ENCODE measurements at places on chromosomes 3 and 15.

GRCh38 chr15:55884223-55884622 is 109.2 kb downstream of the NEDD4 start:
- no peak for DNase-seq

- no peak for DNase-seq
Observed at GRCh38 chr3:16790432-16791400, 94.0 kb upstream of the PLCL2 start.

- DNase-seq: no peak
Observed at GRCh38 chr15:91592567-91592966, 260.9 kb upstream of the SLCO3A1 start.

DNA sequence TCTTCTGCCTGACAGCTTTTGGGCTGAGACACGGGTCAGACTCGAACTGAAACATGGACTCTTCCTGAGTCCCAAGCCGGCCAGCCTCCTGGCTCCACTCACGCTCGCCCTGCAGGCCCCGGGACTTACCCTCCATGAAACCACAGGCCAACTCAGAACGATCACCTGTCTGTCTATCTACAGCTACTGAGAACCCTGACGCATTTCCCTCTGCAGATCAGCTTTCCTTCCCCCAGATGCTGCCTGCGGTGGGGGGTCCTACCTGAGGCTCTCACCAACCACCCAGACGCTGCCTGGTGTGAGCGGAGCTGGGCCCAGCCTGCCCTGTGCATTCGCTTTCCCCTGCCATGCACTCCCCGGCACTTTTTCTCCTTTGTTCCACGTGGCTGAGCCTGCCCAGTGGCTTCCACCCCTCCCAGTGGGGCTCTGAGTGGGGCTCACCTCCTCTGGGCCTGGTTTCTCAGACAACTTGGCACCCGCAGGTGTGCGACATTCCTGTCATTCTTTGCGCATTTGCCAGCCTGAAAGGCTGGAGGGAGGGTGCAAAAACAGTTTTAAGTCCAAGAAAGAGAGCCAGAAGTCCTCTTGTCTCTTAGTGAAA is 60.2 kb downstream of the PLXNA1 start:
- no peak for DNase-seq

DNA sequence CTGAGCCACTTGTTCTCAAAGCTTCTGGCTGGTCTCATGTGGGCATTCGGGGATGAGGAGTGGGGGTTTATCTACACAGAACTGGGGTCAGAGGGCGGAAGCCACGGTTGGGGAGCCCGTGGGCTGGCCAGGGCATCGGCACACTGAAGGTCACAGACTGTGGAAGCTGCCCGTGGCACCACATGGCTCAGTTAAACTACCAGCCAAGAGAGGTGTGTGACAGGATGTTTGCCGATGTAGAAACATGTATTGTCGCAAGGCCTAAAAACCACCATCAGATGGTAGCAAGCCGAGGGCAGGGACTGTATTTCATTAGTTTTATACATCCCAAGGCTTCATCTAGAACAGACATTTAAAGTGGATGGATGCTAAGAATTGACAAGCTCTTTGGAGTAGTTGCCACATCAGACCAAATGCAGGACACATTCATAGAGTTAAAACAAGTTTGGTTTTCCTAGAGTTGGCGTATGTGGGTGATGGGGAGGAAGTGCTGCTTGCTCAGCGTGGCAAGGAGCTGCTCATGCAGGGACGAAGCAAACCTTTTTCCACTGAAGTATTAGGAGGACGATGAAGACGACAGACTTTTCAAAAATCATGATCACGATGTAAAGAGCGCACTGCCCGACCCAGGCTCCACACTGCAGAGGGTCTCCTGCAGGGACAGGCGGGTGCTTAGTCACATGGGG is 9.6 kb upstream of the MUSTN1 start:
- DNase-seq: no peak

GRCh38 chr15:64161688-64162477 is 939 bp downstream of the PPIB start:
- DNase-seq: no peak

DNA sequence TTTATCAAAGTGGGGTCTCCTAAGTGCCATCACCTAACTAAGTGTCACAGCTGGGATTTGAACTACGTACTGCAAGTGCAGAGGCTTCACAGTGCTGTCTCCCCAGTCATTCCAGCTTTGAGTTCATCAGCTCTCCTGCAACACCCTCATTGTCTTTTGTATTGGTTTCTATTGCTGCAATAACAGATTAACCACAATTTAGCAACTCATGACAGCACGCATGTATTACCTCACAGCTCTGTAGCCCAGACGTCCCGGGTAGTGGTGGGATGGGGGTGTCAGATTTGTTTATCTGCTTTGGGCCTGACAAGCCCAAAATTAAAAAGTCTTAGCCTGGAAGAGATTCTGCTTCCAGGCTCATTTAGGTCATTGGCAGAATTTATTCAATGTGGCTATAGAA is 220.5 kb upstream of the LRRN1 start:
- DNase-seq: no peak

DNA sequence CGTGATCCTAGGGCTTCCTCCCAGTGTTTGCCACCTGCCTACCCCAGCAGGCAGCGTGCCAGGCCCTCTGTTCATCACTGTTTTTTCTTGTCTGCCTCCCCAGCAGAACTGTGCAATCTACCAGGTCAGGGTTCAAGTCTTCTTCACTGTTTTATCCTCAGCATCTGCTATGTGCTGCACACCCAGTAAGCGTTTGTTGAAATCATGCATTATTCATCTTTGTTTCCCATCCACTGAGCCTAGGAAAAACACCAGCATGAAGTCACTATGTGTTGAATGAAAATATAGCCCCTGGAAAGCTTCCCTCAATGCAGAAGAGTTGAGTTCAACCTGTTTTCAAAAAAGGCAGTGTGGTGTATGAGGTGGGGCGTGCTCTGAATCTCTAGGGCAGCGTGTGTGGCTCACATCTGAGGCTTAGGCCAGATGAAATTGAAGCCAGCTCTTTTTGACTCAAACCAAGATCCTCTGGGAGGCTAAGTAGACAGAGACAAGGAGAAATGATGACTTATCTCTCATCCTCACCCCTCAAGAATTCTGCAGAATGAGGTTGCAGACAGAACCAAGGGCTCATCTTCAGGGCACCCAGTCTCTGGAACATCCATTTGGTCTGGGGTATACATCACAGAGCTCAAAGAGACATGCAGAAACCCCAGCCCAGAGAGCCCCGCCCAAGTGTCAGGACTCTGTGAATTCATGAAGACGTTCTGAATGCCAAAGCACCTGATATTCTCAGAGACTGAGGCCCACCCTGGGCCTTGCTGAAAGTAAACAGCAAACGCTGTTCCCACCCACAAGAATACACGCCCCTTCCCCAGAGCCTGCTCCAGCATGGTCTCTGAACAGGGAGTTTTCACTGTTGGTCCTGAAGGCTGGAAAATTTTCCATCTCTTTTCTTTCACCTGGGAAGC is 5.7 kb upstream of the CAV3 start:
- no peak for DNase-seq

GRCh38 chr15:80418892-80419537 is 14.8 kb downstream of the ARNT2 start:
- DNase-seq: no peak

- DNase-seq: no peak
Observed at GRCh38 chr3:82031596-82031995, 270.2 kb upstream of the GBE1 start.

DNA sequence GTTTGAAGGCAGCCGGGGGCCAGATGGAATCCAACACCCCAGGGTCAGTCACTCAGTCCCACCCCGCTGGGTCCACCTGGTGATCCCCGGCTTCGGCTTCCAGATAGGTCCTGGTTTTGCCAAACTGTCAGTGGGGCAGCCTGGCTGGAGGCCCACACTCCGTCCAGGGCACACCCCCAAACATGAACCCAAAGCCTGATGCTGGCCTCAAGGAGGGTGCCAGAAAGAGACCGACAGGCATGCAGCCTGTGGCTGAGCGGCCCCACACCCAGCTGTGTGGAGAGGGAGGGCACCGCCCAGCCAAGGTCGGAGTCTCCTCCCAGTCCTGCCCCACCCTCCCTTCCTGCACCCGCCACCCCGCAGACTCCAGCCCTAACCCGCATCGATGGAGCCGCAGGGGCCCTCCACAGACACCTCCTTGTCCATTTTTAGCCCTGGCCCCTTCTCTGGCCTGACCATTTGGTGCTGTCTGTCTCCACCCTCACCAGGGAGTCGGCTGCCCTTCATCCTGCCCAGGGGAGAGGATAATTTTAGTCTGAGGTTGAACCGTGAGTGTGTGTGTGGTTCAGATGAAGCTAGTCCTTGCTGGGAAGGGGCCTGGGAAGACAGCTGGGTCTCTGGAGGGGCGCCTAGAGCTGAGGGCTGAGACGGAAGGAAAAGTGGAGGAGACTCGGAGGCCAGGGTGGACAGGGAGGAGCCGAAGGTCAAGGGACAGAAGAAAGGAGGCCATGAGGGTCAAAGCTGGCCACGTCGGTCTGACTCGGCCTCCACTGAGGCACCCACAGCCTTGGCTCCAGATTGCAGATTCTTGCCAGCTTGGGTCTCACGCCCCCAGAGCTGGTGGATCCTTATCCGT is 23.1 kb downstream of the TNK2 start:
- DNase-seq: no peak

GRCh38 chr15:75671730-75672602 is 24.3 kb downstream of the SNX33 start:
- DNase-seq: no peak

- DNase-seq: no peak
Observed at GRCh38 chr3:142597906-142598305, 1.7 kb downstream of the PLS1 start.

DNA sequence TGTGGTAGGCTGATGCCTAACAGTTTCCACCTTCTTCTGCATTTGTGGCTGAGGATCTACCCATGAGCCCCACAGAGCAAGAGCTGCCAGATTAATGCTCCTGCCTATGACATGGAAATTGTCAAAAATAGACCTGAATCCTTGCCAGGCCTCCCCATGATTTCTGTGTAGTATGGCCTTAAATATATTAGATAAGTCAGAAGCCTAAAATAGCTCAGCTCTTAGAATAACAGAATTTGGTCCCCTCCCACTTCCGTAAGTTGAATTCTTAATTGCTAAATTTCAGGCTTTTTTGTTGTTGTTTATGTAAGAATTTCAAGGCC is 129.0 kb downstream of the SERPINI1 start:
- no peak for DNase-seq

DNA sequence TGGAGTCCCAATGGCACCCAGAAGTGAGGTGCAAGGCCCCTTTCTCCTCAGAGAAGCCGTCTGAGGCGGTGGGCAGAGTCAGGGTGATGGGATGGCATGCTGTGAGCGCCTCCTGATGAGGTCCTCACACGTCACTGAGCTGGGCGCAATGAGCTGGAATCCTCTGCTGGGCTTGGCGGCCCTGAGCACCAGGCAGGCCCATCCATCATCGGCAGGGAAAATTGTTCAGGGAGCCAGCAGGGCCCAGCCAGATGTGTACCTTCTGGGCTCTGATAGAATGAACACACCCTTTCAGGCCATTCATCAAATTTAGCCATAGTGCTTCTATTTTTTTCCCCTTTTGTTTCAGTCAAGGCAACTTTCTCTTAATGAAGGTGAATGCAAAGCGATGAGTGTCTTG is 43.7 kb downstream of the FAM3D start:
- DNase-seq: no peak

DNA sequence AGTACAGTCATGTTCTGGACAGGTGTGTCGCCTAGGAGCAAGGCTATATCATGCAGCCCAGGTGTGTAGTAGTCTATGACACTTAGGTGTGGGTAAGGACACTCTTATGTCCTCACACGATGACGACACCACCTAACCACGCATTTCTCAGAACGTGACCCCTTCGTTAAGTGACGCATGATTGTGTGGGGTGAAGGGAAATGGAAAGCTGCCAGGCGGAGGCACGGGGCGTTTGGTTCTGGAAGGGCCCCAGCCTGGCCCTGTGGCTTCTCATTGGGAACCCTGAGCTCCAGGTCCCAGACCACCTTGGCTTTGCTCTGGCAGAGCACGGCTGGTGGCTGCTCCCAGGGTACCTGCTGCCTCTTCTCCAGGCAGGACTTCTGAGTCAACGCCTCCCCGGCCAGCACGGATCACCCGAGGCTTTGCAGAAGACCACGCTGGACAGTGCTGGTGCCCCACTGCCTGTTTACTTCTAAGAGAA is 39.3 kb downstream of the FBLN2 start:
- no peak for DNase-seq

DNA sequence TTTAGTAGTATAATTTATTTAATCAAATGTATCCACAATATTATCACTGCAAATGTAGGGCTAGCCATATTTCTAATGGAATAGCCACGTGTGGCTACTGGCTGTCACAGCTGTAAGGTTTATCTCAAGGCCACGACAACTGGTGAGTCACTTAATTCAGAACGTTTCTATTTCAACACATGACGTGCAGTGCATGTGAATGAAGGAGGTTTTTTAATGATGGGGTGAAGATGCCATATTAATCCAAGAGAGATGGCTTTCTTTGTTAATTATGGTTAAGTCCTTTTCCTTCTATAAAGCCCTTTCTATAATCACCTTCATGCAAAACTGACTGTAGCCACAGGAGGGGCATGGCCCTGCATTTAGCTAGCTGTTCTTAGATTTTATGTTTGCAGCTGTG is 212.0 kb downstream of the FEZF2 start:
- no peak for DNase-seq

- no peak for DNase-seq
Observed at GRCh38 chr3:71789922-71790321, 5.0 kb upstream of the PROK2 start.

- no peak for DNase-seq
Observed at GRCh38 chr3:42051384-42052131, 39.6 kb upstream of the TRAK1 start.

GRCh38 chr3:123122525-123123315 is 55.9 kb downstream of the PDIA5 start:
- no peak for DNase-seq

DNA sequence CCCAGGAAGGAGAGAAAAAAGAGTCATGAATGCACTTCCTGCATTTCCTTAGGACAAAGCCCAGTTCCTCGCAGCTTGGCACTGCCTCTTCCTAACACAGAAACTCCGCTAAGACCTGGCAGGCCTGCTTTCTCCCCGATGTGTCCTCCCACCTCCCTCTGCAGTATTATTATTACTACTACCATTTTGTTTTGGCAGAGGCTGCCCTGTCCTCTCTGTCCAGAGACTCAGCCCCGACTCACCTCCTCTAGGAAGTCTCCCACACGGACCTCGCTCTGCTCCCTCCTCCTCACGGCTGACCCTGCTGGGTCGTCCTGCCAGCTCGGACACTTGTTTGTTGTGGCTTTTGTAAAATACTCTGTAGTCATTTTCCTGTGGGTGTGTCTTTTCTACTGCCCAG is 107.2 kb upstream of the HACD2 start:
- DNase-seq: no peak
